ENCODE measurements at places on chromosomes 1 and 21.

DNA sequence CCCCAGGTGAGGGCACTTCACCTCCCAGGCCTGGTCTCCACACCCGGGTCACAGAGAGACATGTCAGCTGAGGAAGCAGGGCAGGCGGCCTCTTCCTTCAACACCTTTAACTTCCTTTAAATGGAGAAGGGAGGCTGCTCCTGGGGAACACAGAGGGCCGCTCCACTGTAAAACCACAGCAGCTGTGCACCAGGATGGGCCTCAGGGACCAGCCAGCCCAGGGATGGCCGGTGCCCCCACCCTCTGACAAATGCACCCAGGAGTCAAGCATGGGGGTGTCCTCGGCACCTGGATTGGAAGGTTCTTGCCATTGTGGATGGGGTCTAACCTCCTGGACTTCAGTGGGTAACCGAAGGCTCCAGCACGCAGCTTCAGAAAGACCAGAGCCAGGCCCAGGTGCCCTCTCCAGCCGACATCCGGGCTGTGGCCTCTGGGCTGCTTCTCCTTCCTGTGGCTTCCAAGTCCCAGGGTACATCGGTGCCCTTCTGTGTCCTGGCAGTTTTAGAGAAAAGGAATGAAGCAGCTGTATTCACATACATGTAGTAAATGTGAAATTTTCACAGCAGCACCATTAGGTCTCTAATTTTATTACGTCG is 121.7 kb upstream of the COL6A1 start:
- no peak for DNase-seq

DNA sequence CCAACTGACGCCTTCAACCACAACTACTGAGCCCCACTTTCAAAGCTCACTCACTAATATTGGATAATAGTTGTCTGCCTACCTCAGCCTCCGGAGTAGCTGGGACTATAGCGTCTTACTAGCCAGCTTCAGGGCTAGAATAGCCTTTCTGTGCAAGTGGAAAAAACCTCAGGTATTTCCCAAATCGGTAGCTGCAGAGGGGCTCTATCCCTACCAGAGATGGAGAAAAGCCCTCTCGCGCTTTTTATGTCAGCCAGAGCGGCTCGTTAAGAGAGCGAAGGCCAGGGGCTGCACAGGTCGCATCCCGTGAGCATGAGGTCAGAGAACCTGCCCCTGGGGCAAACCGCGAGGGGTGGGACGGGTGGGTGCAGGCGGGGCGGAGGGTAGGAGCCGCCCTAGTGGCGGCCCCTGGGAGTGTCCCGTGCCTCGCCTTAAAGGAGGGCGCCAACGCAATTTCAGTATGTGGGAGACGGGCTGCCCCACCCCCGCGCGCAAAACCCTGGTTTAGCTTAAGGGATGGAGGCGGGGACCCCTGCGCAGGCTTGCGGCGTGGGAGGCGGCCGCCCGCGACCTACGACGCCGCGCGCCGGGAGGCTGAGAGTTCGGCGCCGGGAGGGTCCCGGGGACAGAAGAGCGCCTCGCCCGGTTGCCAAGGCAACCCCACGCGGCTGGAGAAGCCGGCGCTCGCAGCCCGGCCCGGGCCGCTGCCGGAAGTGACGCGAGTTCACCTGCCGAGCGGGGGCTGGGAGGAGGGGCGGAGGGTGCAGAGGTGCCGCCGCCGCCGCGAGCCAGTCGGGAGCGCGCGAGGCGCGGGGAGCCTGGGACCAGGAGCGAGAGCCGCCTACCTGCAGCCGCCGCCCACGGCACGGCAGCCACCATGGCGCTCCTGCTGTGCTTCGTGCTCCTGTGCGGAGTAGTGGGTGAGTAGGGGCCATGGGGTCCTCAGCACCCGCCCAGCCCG is at the start of gene CXADR:
CXADR (plus strand) TSS at position 791 of the 961 bp plus-strand sequence; CDS start at position 878, 87 bp downstream.
- DNase-seq = peak; percentile 85

DNA sequence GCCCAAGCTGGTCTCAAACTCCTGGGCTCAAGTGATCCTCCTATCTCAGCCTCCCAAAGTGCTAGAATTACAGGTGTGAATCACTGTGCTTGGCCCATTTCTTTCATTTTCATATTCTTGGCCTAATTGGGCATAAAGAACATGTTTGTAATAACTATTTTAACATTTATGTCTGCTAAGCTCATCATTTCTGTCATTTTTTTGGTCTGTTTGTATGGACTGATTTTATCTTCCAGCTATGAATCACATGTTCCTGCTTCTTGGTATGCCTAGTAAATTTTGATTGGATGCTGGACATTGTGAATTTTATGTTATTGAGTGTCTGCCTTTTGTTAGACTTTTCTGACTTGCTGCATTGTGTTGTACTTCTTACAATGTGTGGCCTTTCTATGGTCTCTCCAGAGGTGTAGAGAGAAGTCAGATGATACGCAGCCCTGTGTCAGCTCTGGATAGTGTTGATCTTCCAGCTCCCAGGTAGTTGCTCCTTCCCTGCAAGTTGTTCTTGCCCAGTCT is 39.0 kb upstream of the PPM1J start:
- DNase-seq = no peak

- DNase-seq = no peak
Observed at GRCh38 chr1:22597301-22597965, 34.1 kb downstream of the EPHA8 start.

- DNase-seq = peak; percentile 17
Observed at GRCh38 chr1:33634806-33635205, 162.4 kb downstream of the ZSCAN20 start.

DNA sequence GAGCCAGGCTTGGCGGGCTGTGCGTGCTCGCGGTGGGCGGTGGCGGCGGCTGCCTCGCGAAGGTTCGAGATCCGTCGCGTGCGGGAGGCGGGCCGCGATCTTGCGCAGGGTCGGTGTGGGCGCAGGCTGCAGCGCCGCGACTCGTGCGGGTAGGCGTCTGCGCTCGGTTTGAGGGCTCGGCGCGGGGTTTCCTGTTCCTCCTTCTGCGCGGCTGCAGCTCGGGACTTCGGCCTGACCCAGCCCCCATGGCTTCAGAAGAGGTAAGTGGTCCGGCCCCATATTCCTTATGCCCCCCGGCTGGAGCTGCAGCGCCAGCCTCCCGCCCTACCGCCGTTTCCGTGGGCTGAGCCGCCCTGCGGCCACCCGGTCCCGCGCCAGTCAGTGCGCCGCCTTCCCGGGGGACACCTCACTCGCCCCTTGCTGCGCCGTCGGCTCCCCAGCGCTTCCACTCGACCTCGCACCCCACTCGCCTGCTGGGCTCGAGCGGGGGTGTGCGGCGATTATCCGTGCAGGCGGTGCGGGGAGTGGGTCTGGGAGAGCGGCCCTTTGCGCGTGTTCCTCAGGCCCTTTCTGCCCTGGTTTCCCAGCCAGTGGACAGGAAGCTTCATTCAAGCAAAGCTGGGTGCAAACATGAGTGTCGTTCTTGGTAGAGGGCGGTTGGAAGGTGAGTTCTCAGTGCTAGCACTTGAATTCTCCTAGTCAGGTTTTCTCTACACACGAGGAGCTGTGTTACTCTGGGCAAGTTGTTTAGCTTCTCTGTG is at the start of gene CACYBP:
CACYBP (plus strand) TSS at position 12 of the 761 bp plus-strand sequence; CDS start at position 246, 234 bp downstream.
- DNase-seq = peak; percentile 43
